ENCODE measurements at places on chromosomes 5 and 9. TPM values are rescaled to one million over a fixed set of nuclear protein-coding genes. Genes with fewer than 3 reads are reported as not detected.

GRCh38 chr5:146240951-146241350 is 37.5 kb downstream of the RBM27 start:
- DNase-seq: no peak

DNA sequence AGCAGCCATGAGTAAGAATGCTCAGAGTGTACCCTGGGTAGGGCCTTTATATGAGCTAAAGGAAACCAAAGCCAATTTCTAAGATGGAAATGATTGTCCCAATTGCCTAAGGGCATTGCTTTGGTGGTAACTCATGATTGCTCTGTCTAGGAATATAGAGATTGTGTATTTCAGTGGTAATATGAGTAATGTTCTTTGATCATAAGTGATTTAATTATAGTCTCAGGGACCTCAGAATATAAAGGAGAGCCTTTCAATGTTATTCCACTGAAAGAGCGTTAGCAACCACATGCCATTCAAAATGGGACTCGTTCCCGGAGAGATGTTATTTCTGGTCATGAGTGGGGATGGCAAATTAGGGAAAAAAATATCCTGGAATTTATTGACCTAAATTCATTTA is 340.5 kb downstream of the ARHGEF28 start:
- DNase-seq: no peak

Gene UBAC1
- 32.6 TPM for total RNA-seq

Gene BAAT
- total RNA-seq: not detected

- no peak for DNase-seq
Observed at GRCh38 chr9:81182431-81182830, 506.9 kb downstream of the TLE1 start.

Gene CLIC3
- 2.6 TPM for total RNA-seq

DNA sequence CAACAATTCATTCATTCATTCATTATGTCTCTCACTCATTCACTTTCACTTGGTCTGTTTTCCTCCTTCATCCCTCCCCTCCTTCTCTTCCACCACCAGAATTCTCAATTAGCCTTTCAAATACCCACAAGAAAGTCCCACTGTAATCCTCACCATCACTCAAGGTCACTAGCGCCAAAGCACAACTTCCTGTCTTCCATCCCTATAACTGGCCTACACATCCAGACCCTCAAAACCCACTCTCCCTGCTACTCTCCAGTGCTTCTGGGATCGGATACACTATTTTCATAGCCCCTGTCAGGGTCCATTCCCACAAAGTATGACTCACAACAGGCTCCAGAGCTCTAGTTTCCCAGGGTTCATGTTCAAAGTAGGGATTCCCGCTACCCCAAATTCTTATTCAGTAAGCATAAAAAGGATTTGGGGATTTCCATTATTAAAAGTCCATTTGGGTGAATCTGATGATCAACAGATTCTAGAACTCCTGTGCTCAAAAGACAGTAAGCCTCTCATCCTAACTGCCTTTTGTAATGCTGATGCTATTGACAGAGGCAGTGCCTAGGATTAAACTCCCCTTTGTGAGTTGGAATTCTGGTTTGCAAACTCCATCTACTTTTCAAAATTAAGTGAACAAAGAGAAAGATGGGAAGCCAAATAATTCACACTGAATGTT is 250.9 kb downstream of the SEMA5A start:
- no peak for DNase-seq

Gene MSMP
- total RNA-seq: not detected

Measured in activated CD4-positive, alpha-beta T cell treated with anti-CD3 and anti-CD28 coated beads, Interleukin-2, amount 10 ng/mL, durations not matched to agents 7 days and 5 days (primary cell).